ENCODE measurements at places on chromosomes 4 and X.

- no peak for DNase-seq
Observed at GRCh38 chrX:112636951-112637581, 42.7 kb downstream of the LHFPL1 start.

GRCh38 chrX:133722756-133723155, 262.6 kb downstream of the GPC3 start:
- no peak for DNase-seq

DNA sequence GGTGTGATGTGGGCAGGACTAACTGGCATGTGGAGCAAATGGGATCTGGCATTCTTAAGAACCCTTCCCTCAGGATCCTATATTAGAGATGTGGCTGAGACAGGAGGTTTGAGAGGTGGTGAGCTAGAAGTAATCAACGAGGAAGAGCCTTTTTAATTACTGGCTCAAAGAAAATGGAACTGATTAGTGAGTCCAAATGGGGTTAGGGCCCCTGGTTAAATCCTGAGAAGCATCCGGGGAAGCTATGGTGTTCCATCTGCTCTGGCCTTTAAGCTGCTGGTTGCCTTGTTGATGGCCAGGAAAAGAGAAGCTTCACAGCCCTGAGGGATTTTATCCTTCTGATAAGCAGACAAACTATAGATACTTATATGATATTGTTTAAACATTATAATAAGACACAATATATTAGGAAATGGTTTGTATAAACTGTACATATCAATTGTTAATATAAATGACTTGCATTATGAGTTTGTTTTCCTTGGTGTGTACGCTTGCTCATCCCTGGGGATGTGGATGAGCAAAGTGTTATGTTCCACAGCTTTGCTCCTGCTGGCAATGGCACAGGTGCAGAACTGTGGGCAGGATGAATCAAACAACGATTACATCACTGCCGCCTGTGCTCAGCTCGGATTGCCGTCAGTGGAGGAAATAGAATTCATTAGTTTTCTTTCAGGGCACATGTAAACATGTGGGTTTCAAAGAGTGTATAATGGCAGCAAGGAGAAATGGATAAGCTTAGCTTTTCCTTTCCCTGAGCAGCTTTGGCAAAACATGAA, 328.6 kb upstream of the ARX start:
- no peak for DNase-seq

- no peak for DNase-seq
Observed at GRCh38 chr4:167176723-167177367, 57.4 kb downstream of the SPOCK3 start.

DNA sequence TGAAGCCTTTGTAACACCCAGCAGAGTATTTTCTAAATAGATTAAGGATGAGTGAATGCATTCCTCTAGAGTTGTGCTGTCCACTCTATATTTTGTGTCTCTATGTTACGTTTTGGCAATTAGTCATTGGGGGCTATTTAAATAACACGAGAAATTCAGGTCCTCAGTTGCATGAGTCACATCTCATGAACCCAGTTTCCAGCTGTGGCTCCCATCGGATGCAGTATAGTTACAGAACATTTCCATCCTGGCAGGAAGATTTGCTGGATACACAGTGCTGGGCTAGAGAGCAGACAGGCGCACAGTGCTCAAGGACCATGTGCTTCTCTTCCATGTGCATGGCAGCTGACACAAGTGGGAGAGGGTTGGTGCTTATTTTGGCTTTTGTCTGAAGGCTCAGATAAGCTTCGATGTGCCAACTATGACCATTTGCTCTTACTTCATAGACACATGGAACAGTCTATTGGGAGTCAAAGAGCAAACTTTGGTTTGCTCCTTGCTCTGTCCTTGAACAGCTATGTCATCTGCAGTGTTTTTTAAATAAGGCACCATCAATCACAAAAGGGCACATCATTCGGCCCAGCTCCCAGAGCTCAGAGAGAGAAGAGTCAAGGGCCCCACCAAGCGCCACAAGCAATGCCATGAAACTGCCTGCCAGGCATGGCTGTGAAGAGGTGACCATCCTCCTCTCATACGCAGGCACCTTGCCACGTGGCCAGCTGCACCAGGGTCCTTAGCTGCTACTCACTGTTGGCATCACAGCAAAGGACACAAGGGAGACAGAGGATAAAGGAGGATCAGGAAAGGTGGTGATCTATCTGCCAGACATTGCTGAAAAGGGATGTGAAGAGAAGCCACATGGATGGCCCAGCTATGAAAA, 8.1 kb upstream of the STS start:
- no peak for DNase-seq

GRCh38 chrX:129599499-129599898, 55.3 kb downstream of the APLN start:
- no peak for DNase-seq

DNA sequence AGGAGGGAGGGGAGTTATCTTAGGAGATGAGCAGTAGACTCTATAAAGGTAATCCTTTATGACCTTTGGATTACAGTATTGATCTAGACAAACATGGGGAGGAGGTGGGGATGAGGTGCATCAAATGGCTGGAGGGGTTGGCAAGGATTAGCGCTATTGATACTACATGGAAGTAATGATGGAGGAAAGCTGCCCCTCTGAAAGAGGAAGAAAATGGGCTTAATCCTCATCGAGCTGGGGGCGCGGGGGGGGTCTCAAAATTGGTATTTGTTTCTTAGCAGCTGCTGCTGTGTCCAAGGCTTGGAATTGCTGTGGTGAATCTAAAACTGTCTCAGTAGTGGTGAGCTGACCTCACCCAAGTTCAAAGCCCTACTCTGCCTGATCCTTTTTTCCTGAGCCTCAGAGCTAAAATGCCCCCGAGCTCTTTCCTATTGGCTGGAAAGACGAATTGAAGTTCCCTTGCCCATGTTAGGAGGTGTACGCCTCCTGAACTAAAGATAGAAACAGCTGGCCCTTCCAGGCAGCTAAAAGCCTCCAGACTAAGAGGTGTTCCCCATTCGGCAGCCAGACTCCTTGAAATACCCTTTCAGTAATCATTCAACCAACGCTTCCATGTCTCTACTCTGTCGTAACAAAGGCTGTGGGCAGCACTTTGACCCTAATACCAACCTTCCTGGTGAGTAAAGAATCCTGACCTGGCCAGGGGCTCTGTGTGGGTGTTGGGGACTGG, at the start of gene ITGB1BP2:
ITGB1BP2 (plus strand) TSS at position 556 of the 730 bp plus-strand sequence; CDS start at position 613, 57 bp downstream.
- DNase-seq = no peak

GRCh38 chr4:26884026-26884425, 23.4 kb downstream of the STIM2 start:
- no peak for DNase-seq

Data from T-helper 1 cell (primary cell).